ENCODE measurements at places on chromosomes 1 and 21. TPM values are rescaled to one million over a fixed set of nuclear protein-coding genes. Genes with fewer than 3 reads are reported as not detected.

GRCh38 chr21:37433456-37433840, 66.9 kb downstream of the DYRK1A start:
- no peak overlapping the region for H3K4me3 ChIP-seq
- peaks cover 20% of the 10 kb centered on the region for H3K36me3 ChIP-seq
- no peaks in the 10 kb centered on the region for H3K27me3 ChIP-seq
- DNase-seq: no peak
- peaks cover 33% of the 10 kb centered on the region for H3K4me1 ChIP-seq

CPLANE2 gene
- total RNA-seq: 6.1 TPM

MR1 gene
- total RNA-seq: 14.6 TPM

XCL1 gene
- total RNA-seq: 14.6 TPM

DNA sequence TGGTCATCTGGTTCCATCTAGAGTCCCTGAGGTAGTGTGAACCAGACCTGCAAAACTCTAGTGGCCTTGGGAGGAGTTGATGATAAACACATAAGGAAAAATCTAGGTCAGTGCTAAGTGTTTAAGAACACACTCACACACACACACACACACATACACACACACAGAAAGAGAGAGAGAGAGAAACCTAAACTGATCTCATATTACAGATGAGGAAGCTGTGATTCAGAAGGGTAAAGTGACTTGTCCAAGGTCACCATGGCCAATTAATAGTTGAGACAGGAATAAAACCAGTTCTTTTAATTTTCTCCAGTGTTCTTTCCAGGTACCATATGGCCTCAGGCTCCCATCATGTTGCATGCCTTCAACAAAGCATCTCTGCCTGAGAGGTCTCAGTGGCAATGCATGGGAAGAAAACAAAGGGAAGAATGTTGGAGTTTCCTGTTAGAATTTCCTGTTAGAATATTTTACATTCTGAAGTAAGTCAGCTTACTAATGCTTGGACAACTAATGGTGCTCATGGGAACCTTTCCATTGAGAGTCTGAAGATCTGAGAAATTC, 77.3 kb upstream of the TSPAN2 start:
- no peaks in the 10 kb centered on the region for H3K36me3 ChIP-seq
- H3K27me3 ChIP-seq: peaks cover 14% of the 10 kb centered on the region
- DNase-seq: no peak
- no peaks in the 10 kb centered on the region for H3K4me1 ChIP-seq
- no peak overlapping the region for H3K4me3 ChIP-seq

- DNase-seq: no peak
- peaks cover 5% of the 10 kb centered on the region for H3K27me3 ChIP-seq
- no peak overlapping the region for H3K27ac ChIP-seq
- no peak overlapping the region for H3K4me3 ChIP-seq
- H3K4me1 ChIP-seq: no peaks in the 10 kb centered on the region
- H3K36me3 ChIP-seq: no peaks in the 10 kb centered on the region
Observed at GRCh38 chr21:43208561-43209332, 39.9 kb downstream of the CRYAA start.

DNA sequence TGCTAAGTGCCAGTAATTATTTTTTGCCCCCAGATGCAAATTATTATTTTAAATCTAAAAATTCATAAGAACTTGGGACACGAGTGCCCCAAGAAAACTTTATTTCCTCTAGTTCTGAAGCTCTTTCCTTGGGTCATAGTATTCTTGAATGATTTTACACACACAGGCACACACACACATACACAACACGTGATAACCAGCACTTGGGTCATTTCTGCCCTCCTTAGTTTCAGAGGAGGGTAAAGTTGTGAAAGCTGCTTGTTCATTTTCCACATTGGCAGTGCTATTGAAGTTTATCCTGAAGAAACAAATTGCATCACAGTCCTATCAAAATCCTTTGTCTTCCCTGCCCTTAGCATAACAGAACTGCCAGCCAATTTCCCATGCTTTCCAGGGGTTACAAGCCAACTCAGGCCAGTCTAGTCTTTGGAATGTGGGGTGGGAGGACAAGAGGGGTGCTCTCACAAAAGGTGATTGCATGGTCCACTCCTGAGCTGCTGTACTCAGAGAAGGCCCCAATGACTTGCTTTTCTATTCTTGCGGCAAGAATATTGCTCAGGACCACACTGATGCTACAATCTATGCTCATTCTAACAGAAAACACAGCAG, 98.5 kb upstream of the POGK start:
- H3K27me3 ChIP-seq: no peaks in the 10 kb centered on the region
- no peaks in the 10 kb centered on the region for H3K36me3 ChIP-seq
- no peak overlapping the region for H3K4me3 ChIP-seq
- no peak for DNase-seq
- H3K4me1 ChIP-seq: no peaks in the 10 kb centered on the region
- no peak overlapping the region for H3K27ac ChIP-seq

ITGB2 gene
- 265 TPM for total RNA-seq

- no peaks in the 10 kb centered on the region for H3K4me1 ChIP-seq
- no peak for DNase-seq
- H3K27me3 ChIP-seq: no peaks in the 10 kb centered on the region
- no peak overlapping the region for H3K4me3 ChIP-seq
- H3K27ac ChIP-seq: no peak overlapping the region
Observed at GRCh38 chr1:96554364-96554763, 167.2 kb upstream of the PTBP2 start.

VCAM1 gene
- total RNA-seq: not detected

CFAP141 gene
- not detected for total RNA-seq

- peaks cover 28% of the 10 kb centered on the region for H3K27me3 ChIP-seq
- peaks cover 12% of the 10 kb centered on the region for H3K4me1 ChIP-seq
- DNase-seq: peak; percentile 80
- peak overlapping the region; percentile 90 for H3K4me3 ChIP-seq
Observed at GRCh38 chr1:244730153-244730933, 77.4 kb downstream of the DESI2 start.

- H3K4me3 ChIP-seq: no peak overlapping the region
- H3K27ac ChIP-seq: no peak overlapping the region
- H3K36me3 ChIP-seq: peaks cover 4% of the 10 kb centered on the region
- no peaks in the 10 kb centered on the region for H3K27me3 ChIP-seq
Observed at GRCh38 chr1:107835151-107835670, 129.8 kb downstream of the VAV3 start.

SOD1 gene
- total RNA-seq: 336 TPM

CDCP2 gene
- not detected for total RNA-seq

COPA gene
- total RNA-seq: 116 TPM

LEMD1 gene
- not detected for total RNA-seq

GRCh38 chr1:230237009-230237370, 170.0 kb downstream of the GALNT2 start:
- no peaks in the 10 kb centered on the region for H3K27me3 ChIP-seq
- no peak for DNase-seq
- no peak overlapping the region for H3K4me3 ChIP-seq
- peaks cover 22% of the 10 kb centered on the region for H3K4me1 ChIP-seq

DNA sequence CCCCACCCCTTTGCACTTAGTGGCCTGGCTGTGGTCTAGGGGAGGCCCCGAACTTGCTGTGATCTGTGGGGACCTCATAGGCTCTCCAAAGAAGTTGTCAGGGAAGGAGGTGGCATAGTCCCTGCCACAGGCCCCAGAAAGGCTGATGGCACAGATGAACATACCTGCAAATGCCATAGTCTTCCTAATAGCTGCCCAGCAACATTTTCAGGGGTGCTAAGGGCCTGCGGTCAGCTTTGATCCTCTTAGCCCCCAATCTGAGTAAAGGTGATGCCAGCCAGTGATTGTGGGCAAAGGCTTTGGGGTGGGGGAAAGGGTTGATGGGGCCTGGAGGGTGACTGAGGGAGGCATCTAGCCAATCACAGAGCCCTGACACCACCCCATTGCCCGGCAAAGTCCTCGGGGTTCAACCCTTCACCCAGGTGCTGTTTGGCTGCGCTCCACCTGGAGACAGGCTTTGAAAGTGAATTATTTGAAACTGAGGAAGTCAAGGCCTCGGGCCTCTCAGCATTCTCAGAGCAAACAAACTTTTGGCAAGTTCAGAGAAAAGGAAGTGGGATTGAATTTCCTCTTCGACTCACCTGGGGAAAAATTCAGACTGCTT, 35.8 kb downstream of the PAX7 start:
- H3K4me1 ChIP-seq: peaks cover 2% of the 10 kb centered on the region
- H3K27ac ChIP-seq: no peak overlapping the region
- H3K36me3 ChIP-seq: no peaks in the 10 kb centered on the region
- DNase-seq: no peak
- no peak overlapping the region for H3K4me3 ChIP-seq
- peaks cover 5% of the 10 kb centered on the region for H3K27me3 ChIP-seq

VSIG8 gene
- total RNA-seq: not detected

DNA sequence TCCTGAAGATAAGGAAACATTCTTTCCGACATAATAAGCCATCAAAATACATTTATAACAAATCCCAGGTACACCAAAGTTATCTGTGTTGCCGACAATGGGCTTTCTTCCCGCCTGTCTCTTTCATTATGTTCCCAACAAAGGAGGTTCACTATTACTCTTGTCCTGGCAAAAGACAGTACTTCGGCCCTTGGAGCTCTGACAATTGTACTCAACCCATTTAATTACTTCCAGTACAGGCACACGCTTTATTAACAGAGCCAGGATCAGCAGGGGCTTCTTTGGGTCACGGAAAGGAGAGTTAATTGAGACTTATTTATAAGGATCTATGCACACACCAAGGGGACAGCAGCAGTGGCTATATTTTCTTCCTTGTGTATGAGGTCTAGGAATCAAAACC, 46.6 kb upstream of the DUSP10 start:
- DNase-seq: no peak
- no peaks in the 10 kb centered on the region for H3K27me3 ChIP-seq
- no peak overlapping the region for H3K4me3 ChIP-seq
- H3K36me3 ChIP-seq: no peaks in the 10 kb centered on the region

NPPB gene
- not detected for total RNA-seq

DNA sequence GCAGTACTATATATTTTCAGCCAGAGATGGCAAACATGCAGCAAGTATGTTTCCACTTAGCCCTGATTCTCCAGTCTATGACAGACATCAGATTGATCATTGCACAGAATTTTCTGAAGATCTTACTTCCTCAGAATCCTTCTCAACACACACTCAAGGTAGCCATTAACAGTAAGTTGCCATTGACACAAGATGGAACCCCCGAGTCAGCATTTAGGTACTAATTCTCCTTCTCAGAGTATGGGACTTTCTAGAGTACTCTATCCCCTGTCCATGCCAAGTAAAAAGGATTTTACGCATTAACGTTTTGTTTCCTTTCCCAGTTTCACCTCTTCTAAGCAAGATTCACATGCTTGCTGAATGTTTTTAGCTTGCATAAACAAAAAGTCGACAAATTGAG, 63.5 kb downstream of the SGIP1 start:
- peaks cover 4% of the 10 kb centered on the region for H3K27me3 ChIP-seq
- no peak overlapping the region for H3K27ac ChIP-seq
- no peak for DNase-seq
- H3K4me3 ChIP-seq: no peak overlapping the region

GRCh38 chr1:221813887-221814286, 72.0 kb upstream of the DUSP10 start:
- peaks cover 24% of the 10 kb centered on the region for H3K4me1 ChIP-seq
- H3K4me3 ChIP-seq: no peak overlapping the region
- no peak for DNase-seq
- H3K27me3 ChIP-seq: no peaks in the 10 kb centered on the region
- H3K27ac ChIP-seq: no peak overlapping the region
- peaks cover 1% of the 10 kb centered on the region for H3K36me3 ChIP-seq

S100A4 gene
- 134 TPM for total RNA-seq

GRCh38 chr1:31394584-31395193, 18.3 kb upstream of the SERINC2 start:
- no peak overlapping the region for H3K27ac ChIP-seq
- H3K4me3 ChIP-seq: peak overlapping the region; percentile 84
- H3K4me1 ChIP-seq: peaks cover 11% of the 10 kb centered on the region
- peaks cover 10% of the 10 kb centered on the region for H3K27me3 ChIP-seq
- no peaks in the 10 kb centered on the region for H3K36me3 ChIP-seq

- no peak overlapping the region for H3K27ac ChIP-seq
- H3K4me1 ChIP-seq: peaks cover 41% of the 10 kb centered on the region
- H3K36me3 ChIP-seq: peaks cover 30% of the 10 kb centered on the region
- no peak overlapping the region for H3K4me3 ChIP-seq
- H3K27me3 ChIP-seq: no peaks in the 10 kb centered on the region
Observed at GRCh38 chr1:230277201-230278025, 148.7 kb downstream of the PGBD5 start.

GRCh38 chr1:119453021-119453420, 38.1 kb downstream of the HSD3B2 start:
- no peak overlapping the region for H3K27ac ChIP-seq
- H3K4me1 ChIP-seq: no peaks in the 10 kb centered on the region
- no peaks in the 10 kb centered on the region for H3K36me3 ChIP-seq
- H3K27me3 ChIP-seq: peaks cover 2% of the 10 kb centered on the region

TEDDM1 gene
- not detected for total RNA-seq

TTLL10 gene
- total RNA-seq: not detected

TTC39A gene
- 0.12 TPM for total RNA-seq

DNA sequence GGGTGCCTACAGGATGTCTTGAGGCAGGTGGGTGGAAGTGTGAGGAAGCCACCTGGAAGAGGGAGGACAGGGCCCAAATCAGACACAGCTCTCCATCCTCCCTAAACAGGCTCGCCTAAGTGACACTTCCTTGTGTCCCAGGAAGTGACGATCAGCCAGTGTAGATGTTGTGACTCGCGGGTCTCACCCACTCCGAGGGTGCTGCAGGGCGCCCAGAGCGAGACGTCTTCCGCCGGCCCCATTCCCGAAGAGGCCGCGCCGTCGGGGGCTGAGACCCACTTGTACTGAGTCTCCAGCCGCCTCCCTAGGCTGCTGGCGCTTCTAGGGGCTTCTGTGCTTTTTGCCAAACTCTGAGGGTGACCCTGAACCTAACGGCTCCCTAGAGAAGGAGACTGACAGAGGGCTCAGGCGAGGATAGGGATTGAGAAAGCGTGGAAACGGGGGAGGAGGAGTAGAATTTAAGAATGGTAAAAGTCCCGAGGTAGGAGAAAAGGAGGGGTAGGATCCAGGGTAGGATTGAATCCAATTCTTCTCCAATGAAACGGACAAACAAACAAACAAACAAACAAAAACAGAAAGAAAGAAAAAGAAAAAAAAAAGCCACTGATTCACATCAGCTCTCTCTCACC, 543 bp upstream of the MARK1 start:
- DNase-seq: peak; percentile 50
- peak overlapping the region; percentile 87 for H3K4me3 ChIP-seq
- H3K27ac ChIP-seq: peak overlapping the region; percentile 14
- peaks cover 6% of the 10 kb centered on the region for H3K36me3 ChIP-seq
- H3K27me3 ChIP-seq: peaks cover 66% of the 10 kb centered on the region
- H3K4me1 ChIP-seq: peaks cover 11% of the 10 kb centered on the region

PPP1R8 gene
- 80.3 TPM for total RNA-seq

RXRG gene
- total RNA-seq: not detected

LCE1E gene
- total RNA-seq: not detected

GRCh38 chr1:226132728-226133503, 53.6 kb downstream of the ACBD3 start:
- no peaks in the 10 kb centered on the region for H3K36me3 ChIP-seq
- H3K27ac ChIP-seq: no peak overlapping the region
- peaks cover 5% of the 10 kb centered on the region for H3K4me1 ChIP-seq
- peaks cover 1% of the 10 kb centered on the region for H3K27me3 ChIP-seq
- no peak overlapping the region for H3K4me3 ChIP-seq

- no peak for DNase-seq
- H3K27me3 ChIP-seq: peaks cover 32% of the 10 kb centered on the region
- no peaks in the 10 kb centered on the region for H3K36me3 ChIP-seq
- no peaks in the 10 kb centered on the region for H3K4me1 ChIP-seq
- H3K27ac ChIP-seq: no peak overlapping the region
Observed at GRCh38 chr1:42348498-42348897, 13.5 kb upstream of the FOXJ3 start.
